ENCODE measurements at places on chromosomes 12 and 14.
A peak's percentile ranks its signal among the peaks of the same experiment; 100 is the strongest.

GRCh38 chr14:27605282-27605681 is 1007.4 kb upstream of the NOVA1 start:
- no peak for DNase-seq

- no peak for DNase-seq
Measured at GRCh38 chr12:26280869-26281268, 85.5 kb downstream of the SSPN start.

GRCh38 chr14:89011355-89012281 is 187.2 kb downstream of the TTC8 start:
- DNase-seq, result no peak

- DNase-seq, result peak; percentile 49
Measured at GRCh38 chr14:93892923-93893558, 34.1 kb upstream of the FAM181A start.

DNA sequence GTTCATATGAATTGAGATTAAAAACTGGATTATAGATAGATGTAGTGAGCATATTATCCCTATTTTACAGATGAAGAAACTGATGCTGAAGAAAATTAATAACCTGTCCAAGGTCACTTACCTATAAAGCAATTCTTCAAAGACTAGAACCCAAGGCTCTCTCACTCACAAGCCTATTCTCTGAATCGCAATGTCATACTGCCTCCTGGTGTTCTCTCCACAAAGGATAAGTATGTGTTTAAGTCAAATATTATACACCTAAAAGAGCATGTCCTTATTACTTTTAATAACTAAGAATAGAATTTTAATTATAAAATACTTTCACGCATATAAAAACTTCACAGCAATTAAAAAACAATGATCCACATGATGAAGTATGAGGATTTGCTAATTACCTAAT is 721.3 kb upstream of the USP15 start:
- peak; percentile 0 for DNase-seq

DNA sequence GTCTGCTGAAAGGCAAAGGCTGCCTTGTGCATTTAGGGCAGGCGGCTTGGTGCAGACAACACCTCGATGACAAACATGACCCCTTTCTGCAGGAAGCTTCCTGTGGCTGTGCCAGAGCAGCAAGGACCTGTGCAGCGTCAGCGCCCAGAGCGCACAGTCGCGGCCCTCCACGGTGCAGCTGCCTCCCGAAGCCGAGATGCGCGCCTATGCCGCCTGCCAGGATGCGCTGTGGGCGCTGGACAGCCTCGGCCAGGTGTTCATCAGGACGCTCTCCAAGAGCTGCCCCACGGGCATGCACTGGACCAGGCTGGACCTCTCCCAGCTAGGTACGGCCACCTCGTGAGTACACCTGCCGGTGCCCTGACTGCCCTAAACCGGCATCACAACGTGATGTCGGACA is 57.3 kb downstream of the ANKRD9 start:
- DNase-seq, result no peak

GRCh38 chr12:115108129-115109100 is 424.4 kb upstream of the TBX3 start:
- DNase-seq, result no peak
